ENCODE measurements at places on chromosomes 7 and 10.

GRCh38 chr7:117445206-117445605, 17.9 kb upstream of the ASZ1 start:
- no peak for DNase-seq

- no peak for DNase-seq
Observed at GRCh38 chr10:24457661-24458318, 248.9 kb downstream of the KIAA1217 start.

DNA sequence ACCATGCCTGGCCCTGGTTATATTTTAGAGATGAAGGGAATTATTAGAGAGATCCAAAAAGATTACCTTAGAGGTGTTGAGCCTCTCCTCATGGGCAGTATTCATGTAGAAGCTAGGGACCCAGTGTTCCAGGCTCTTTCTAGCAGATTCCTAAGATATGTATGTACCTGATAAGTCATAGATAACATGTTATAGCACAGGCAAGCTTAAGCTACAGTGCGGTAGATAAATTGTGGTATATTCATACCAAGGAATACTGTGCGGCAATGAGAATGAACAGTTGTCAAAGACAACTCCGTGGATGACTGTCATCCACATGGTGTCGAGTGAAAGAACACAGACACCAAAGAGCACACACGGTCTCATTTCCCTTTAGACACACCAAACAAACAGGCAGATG, 53.1 kb downstream of the TACR2 start:
- no peak for DNase-seq

- no peak for DNase-seq
Observed at GRCh38 chr10:14570800-14571199, 203.9 kb downstream of the FAM107B start.

DNA sequence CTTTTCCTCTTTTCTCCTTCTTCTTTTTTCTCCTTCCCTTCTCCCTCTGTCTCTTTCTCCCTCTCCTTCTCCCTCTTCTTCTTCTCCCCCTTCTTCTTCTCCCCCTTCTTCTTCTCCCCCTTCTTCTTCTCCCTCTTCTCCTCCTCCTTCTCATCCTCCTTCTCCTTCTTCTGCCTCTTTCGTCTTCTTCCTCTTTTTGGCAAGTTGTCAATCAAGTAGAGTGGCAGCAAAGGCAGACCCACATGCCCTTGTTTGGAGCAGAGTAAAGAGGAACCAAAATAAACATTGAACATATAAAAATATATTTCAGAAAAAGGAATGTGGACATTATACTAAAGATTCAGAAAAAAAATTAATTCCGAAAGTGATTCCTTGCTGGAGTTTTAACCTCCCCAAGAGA, 59.6 kb upstream of the ZNF33B start:
- DNase-seq: no peak

- DNase-seq: no peak
Observed at GRCh38 chr10:36183726-36184125, 541.6 kb upstream of the FZD8 start.

DNA sequence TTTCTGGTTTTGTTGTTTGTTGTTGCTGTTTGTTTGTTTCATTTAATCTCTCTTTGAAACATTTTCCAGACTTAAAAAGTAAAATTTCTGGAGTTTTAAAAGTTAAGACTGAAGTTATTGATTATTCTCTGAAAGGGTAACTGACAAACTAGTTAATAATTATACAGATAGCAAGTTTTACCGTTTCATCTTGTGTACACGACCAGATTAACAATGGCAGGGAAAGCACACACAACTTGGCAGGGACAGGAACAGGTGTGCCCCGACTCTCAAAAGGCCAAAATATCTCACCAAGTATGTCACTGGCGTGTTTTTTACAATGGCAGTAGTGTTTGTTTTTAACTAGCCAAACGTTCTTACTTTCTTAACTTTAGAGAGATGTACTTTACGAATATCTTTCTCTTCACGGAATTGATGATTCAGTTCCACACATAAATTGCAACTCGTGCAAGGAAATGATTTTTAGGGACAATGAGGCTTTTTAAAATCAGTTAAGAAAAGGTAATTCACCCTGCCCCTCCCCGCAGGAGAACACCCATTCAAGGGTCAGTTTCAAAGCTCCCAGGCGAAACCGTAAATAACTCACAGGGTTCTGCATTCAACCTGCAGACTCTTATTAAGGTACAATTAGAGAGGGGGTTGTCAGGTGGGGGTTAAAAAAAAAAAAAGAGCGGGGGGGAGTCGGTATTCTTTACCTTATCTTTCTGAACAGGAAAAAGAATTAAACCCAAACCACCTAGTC, 3.5 kb downstream of the CTBP2 start:
- no peak for DNase-seq

DNA sequence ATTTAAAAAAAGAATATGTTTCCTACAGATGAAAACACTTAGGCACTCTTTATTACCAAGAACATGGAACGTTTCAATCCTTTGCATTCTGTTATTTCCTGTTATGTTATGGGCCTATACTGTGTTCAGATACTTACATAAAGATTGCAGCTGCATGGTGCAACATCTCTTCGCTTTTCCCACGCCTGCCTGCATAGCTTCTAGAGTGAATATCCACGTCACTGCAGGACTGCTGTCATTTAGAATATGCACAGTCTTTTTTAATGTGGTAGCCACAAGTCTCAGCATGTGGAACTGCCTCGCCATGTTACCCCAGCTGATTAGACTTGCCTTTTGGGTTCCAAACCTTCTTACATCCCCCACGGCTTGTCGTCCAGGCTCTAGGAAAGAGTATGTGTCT, 69.6 kb upstream of the GATA3 start:
- no peak for DNase-seq

GRCh38 chr7:116552602-116553001, 27.8 kb downstream of the CAV1 start:
- no peak for DNase-seq

GRCh38 chr10:51588984-51589383, 110.4 kb downstream of the CSTF2T start:
- no peak for DNase-seq

DNA sequence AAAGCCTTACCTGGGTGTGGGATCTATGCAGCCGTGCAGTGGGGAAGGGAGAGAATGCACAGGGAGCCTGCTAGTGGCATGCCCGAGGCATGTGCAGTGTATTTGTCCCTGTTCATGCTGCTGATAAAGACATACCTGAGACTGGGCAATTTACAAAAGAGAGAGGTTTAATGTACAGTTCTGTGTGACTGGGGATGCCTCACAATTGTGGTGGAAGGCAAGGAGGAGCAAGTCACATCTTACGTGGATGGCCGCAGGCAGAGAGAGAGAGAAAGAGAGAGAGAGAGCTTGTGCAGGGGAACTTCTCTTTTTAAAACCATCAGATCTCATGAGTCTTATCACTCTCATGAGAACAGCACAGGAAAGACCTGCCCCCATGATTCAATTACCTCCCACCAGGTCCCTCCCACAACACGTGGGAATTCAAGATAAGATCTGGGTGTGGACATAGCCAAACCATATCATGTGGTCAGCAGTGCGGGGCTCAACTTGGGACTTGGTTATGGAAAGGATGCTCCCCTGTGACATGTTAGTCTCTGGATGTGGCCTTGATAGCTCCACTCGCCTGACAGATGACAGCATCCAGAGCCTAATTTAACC, 128.9 kb downstream of the DOCK1 start:
- DNase-seq: no peak

DNA sequence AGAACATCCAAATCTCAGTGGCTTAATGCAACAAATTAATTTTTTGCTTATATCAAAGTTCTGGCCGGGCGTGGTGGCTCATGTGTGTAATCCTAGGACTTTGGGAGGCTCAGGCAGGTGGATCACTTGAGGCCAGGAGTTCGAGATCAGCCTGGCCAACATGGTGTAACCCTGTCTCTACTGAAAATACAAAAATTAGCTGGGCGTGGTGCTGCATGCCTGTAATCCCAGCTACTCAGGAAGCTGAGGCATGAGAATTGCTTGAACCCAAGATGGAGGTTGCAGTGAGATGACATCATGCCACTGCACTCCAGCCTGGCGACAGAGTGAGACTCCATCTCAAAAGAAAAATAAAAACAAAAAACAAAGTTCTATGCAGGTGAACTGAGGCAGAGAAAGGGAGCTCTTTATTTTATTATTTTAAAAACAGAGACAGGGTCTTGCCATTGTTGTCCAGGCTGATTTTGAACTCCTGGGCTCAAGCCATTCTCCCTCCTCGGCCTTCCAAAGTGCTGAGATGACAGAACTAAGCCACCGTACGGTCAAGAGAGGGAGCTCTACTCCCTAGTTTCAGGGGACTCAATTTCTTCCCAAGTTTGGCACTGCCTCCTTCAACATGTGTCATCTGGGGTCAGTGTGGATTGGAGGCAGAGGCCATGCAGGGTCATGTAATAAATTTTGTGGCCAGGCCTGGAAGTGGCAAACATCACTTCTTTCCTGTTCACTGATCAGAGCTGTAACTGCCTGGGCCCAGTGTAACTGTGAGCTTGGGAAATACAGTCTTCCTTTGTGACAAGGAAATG, 2.4 kb downstream of the ADCK2 start:
- DNase-seq: no peak

DNA sequence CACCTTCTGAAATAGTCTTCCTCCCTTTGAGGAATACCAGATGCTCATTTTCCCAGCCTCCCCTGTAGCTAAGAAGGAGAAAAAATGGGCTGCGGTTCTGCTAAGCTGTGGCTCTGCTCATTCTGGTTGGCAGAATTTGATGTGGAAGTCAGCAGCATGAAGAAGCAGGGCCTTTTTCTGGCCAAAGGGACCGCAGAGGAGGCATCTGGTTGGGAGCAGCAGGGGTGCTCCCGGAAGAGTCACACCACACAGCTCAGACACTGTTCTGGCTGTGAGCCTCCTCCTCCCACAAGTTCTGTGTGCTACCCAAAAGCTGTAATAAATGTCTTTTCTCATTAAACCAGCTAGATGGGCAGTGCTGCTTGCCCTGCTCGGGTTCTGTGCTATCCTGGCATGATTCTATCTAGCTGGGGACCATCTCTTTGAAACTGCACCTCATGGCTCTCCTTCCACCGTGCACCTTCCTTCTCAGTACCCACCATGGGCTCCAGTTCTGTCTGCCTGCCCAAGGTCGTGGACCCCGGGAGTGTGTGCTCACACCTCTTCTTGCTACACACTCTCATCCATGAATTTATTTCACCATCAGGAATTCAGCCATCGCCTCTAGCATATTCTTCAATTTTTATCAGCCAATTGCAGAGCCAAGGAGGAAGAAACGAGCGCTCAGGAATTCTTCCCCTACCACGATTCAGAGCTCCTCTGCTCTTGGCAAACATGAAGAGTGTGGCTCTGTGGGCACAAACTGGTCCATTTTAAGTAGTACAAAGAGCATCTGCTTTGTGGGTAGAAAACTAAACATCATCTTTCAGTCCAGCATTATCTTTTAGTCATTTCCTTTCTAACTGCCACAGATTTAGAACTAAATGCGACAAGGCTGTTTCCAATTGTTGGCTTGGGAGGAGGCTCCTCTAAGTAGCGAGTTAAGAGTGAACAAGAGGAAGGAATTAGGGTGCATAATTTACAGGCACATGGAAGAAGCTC, 76.9 kb downstream of the FAM171A1 start:
- peak; percentile 16 for DNase-seq

- DNase-seq: no peak
Observed at GRCh38 chr7:115013886-115014285, 92.0 kb downstream of the MDFIC start.

GRCh38 chr7:129824291-129825208, 128.2 kb downstream of the UBE2H start:
- DNase-seq: no peak

- DNase-seq: no peak
Observed at GRCh38 chr7:157320608-157320980, 16.2 kb upstream of the DNAJB6 start.

GRCh38 chr7:141976524-141977245, 3.1 kb upstream of the TAS2R38 start:
- DNase-seq: no peak

- no peak for DNase-seq
Observed at GRCh38 chr10:108911814-108912541, 1011.3 kb downstream of the XPNPEP1 start.

GRCh38 chr10:60757420-60757895, 20.8 kb upstream of the CDK1 start:
- DNase-seq: no peak

- DNase-seq: no peak
Observed at GRCh38 chr10:132975831-132976682, 33.7 kb upstream of the CFAP46 start.

DNA sequence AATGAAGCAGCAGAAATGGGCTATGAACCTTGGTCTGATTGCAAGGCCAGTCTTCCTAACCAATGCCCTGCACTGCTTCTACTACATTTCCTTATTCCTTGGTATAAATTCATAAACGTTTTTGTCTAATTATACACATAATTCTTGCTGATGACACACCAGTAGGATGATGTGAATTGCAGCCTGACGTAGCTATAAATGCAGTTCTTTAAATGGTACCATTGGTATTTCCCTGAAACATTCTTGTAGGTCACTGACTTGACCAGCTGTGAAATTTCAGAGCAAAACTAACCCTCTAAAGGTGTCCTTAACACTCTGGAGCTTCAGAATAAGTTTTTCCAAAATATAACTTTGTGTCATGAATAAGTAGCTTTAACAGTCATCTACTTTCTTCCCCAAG, 50.8 kb downstream of the IFIT5 start:
- DNase-seq: no peak

- DNase-seq: no peak
Observed at GRCh38 chr10:116109881-116110280, 163.1 kb downstream of the GFRA1 start.

DNA sequence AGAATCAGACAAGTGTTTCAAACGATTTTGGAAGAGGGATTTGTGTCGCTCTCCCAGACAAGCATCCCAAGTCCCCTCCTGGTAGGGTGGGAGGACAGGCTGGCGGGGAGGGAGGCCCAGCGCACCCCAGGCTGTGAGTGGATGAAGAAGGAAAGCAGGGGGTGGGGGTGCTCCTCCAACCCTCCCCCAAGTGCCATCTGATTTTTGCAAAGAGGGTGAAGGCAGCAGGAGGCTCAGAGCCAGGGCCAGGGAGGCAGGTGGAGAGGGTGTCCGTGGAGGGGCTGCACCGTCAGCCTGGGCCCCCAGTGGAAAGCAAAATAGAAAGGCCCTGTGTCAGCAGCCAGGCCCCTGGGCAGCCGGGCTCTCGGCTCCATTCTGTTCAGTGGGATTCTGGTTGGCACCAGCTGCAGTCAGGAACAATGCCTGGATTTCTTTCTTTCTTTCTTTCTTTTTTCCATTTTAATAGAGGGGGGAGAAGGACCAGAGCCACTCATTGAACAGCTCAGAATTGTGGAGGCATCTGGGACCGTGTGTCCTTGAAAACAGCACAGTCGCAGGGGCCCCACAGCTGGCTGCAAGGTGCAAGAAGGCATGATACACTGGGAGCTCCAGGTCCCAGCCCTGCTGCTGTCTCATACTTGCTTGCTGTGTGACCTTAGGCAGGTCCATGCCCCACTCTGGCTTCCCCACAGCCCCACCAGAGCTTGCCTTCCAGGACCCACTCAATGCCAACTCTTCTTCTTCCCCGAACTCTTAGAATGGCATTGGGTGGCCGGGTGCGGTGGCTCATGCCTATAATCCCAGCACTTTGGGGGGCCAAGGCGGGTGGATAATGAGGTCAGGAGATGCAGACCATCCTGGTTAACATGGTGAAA, 7.1 kb upstream of the ZMIZ1 start:
- no peak for DNase-seq

DNA sequence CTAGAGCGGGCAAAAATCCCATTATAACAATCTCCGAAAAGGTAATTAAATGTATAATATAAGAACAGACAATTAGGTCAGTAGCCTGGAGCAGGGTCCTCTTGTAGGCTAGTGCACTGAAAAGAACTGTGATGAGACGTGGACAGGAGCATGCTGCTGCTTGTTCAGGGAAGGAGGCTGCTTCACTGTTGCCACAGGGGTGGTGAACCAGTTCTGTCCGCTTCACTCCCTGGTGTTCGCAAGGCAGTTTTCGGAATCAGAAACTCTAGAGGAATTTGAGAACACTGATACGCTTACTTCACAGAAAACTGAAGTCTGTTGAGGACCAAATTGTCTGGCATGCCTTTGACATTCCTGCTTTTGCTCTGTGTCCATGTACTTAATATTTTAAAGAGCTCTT, 17.4 kb downstream of the ZNRF2 start:
- no peak for DNase-seq

All from BJ (cell line).